ENCODE measurements at places on chromosomes 2 and 18.

DNA sequence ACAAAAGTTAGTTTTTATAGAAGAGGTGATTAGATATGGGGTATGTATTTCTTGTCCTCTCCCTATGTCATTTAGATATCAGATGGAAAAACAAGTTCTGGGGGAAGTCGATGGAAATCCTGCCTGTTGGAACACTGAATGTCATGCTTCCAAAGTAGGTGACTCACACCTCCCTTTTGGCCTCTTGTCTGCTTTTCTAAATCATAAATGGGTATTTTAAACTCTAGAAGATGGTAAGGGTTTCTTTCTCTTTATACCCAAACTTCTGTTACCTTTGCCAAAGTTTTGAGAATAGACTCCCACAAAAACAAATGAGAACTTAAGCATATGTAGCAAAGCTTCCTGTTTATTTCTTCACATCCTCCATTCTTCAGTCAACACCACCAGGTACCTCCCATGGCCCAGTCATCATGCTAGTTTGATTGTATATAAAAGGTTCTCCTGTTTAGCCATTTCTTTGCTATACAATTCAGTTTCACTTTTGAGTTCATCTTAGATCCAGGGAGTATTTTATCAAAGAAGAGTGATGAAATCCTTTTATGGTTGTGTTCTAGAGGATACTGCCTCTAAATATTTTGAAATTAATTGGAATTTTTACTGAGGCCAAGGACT, 63.9 kb downstream of the PRKRA start:
- no peak for DNase-seq

GRCh38 chr2:49067971-49068370, 86.3 kb downstream of the FSHR start:
- DNase-seq: no peak

GRCh38 chr2:103009871-103010270, 248.0 kb downstream of the TMEM182 start:
- DNase-seq: peak; percentile 91

DNA sequence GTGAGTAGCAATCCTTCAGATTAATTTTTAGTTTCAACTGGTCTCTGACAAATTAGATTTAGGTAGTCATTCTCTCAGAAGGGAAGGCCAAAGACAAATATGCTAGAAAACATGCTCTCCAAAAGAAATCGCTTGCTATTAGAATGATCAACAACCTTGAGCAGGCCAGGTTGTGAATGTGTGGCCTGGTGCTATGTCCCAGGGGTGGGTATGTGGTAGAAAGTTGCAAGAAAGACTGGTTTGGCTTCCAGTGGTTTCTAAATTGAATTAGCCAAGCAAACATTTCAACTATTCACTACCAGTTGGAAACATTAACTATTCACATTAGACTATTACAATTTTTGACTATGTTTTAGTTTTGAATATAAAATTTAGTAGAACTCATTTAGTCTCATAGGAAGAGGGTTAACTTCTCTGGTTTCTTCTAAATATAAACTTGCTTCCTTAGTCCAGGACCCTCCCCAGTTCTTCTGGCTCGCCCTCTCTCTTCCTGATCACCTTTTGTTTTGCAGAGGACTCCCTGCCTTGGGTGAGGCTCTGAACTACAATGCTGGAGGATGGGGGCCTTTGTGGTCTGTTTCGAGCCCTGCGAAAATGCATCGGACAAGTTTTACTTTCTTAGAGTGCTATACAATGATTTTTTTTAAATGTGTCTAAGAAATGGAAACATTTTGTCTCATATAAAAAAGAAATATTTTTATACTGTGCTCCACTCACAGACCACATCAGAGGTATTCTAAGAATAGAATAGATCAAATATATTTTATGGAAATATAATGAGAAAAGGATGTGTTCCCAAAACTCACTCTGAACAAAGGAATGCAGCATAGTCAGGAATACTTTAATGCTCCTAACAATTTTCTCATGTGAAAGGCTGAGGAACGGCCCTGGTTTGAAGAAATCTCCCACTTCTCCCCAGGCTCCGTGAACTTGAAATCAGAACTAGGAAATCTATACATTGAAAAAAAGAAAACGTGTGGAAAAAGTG, 375.0 kb upstream of the ZEB2 start:
- DNase-seq: no peak

GRCh38 chr2:101130081-101130480, 21.1 kb downstream of the TBC1D8 start:
- DNase-seq: no peak

GRCh38 chr18:58671632-58672564, 633 bp downstream of the MALT1 start:
- DNase-seq: no peak

DNA sequence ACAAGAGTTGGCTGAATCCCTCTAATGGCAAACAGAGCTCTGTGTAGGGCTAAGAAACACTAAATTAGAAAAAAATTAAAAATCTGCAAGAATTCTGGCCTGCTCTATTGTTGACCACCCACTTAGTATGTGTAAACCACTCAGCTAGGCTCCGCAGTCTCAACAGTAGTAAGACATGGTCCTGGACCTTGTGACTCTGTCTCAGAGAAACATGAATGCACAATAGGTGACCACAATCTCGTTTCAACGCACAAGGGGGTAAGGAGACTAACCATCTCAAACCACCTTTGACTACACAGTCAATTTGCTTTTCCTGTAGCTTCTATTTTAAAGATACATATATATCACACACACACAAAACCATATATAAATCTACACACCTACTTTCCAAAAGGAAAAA, 16.5 kb downstream of the SEPTIN10 start:
- DNase-seq: no peak

GRCh38 chr2:736939-737338, 59.7 kb upstream of the TMEM18 start:
- no peak for DNase-seq

GRCh38 chr2:218086478-218086877, 17.4 kb downstream of the RUFY4 start:
- DNase-seq: no peak

DNA sequence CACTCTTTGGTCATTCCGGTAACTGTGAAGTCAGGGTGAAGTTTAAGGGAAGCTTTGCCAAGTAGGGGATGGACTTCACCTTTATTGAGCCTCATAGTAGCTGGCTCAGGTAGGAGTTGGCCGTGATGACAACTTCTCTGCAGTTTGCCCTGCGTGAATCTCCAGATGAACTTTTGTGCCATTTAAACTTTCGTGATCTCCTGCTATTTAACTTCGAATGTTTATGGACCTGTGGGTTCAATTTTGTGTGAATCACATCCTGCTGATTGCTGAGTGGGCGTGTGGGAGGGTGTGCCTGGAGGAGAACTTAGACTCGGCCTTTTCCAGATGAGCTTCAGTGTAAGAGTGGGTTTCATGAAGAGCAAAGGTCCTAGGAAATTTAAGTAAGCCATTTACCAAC, 4.2 kb downstream of the UGT1A1 start:
- DNase-seq: no peak

- no peak for DNase-seq
These were observed 60.0 kb upstream of the SGPP2 start for GRCh38 chr2:222364285-222364895.

GRCh38 chr2:166516712-166517303, 22.8 kb upstream of the SCN7A start:
- no peak for DNase-seq

GRCh38 chr2:85439025-85439472, 20.5 kb downstream of the SH2D6 start:
- DNase-seq: no peak

- no peak for DNase-seq
These were observed 146.8 kb downstream of the TGIF1 start for GRCh38 chr18:3596637-3597384.

DNA sequence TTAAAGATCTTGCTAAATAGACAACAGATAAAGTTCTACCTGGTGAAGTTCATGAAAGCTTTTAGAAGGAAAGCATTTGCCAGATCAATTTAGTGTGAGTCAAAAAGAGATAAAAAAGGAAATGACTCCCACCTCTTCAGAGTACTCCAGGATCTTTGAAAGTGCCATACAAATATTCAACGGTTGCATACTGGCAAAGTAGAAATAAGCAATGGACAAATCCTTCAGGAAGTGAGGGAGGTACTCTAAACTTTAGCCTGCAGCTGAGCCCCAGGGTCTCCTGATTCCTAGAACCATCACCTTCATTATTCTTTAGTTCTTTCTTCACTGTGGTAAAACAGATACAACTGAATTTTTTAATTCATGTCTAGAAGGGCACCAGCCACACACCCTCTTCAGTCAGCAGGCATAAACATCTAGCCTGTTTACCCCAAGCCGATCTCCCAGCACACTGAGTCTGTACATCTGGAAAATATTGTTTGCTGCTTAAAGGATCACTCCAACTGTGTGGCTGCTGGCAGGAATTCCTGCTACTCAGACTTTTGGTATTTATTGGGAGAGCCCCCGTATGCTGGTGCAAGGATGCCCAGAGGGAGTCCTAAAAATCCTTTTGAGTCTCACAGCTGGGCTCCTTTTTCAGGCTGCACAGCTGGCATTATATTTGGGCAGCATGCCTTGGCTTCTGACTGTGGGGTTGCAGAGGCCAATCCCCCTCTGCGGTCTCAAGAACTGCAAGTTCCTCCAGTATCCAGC, 72.3 kb upstream of the SESTD1 start:
- DNase-seq: peak; percentile 6

GRCh38 chr2:230878599-230879188, 14.0 kb downstream of the ITM2C start:
- DNase-seq: no peak

DNA sequence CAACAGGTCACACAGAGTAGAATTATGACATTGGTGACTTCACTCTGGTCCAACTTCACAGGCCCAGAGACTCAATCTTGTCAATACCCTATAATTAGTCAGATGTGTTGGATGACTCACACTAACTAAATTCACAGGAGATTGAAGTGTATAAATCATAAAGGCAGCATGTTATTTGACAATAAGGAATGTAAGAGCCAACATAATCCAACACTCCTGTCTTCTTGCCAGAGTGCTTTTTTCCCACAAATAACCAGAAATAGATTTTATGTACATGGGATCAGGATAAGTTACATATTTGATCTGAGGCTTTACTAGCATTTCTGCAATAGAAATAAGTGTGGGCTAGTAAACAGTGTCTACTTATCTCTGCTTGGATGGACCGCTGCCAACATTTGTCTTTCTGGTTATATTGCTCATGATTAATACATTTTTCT, 42.2 kb upstream of the ZSWIM2 start:
- peak; percentile 71 for DNase-seq

GRCh38 chr2:11936761-11937160, 190.3 kb downstream of the LPIN1 start:
- DNase-seq: no peak

DNA sequence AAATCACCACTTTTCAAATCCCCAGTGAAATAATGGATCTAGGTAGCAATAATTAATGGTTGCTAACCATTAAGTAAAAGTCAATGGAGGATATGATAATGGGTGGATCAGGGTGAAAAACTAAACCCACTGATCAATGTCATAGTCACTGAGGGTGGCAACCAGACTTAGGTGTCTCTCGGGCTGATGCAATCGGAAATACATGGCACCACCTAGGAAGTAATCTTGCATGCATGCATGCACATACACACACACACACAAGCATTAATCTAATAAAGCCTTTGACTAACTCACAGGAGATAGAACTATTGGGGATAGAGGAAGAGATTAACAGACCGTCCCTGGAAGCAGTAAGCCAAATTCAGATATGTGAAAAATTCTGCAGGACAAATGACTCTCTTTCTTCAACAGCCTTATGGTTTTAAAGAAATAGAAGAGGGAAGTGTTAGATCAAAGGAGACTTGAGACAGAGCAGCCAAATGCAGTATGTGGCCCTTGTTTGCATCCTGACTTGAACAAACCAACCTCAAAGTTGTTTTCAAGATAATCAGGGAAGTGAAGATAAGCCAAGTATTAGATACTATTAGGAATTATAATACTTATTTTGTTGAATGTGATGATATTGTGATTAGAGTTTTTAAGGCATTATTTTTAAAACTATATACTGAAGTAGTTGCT, 186.0 kb upstream of the RMP24 start:
- DNase-seq: no peak

DNA sequence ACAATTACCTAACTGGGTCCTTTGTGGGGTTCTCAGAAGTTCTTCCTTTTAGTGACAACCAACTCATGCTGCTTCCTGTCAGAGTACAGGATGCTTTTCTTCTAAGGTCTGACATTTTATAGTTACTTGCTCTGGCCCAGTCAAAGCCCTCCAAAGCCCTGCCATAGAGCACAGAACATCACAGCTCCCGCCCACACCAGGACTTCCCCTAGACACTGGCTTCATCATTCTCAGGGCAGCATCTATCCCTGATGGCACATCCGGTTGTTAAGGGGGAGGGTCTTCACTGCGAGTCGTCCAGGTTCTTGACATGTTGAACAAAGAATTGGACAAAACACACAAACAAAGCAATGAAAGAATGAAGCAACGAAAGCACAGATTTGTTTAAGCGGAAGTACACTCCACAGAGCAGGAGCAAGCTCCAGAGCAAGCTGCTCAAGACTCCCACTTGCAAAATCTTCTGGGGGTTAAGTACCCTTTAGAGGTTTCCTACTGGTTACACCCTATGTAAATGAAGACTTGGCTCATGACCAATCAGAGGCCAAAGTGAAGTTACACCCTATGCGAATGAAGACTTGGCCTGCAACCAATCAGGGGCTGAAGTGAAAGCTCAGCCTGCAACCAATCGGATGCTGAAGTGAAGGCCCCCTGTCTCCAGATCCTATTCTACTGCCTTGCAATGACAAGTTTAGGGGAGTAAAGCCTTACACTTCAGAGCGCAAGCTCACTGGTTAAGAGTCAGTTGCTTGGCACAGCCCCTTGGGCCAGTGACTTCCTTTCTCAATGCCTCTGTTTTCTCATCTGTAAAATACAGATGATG, 79.0 kb downstream of the HDAC4 start:
- DNase-seq: no peak

DNA sequence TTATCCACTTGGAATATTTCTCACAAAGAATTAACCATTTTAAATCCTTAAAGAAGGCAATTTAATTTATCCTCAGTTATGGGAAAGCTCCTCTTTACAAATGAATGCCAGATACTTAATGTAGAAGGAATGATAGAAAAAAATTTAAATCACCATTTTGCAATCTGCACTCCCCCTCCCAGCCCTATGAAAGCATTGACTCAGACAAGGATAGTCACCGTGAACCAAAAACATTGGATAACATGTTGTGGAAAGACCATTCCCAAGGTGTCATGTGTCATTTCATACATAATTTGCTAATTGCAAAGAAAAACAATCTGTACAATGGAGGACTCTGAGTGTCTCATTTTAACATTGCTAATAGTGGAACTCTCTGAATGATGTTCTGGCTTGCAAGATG, 421.0 kb downstream of the TXNL1 start:
- DNase-seq: no peak

GRCh38 chr2:170493426-170494097, 221.6 kb upstream of the SP5 start:
- DNase-seq: peak; percentile 18

- DNase-seq: peak; percentile 14
These were observed 487.4 kb downstream of the ZEB2 start for GRCh38 chr2:144032566-144032965.
